ENCODE measurements at places on chromosomes 6 and 20. TPM values are rescaled to one million over a fixed set of nuclear protein-coding genes. Genes with fewer than 3 reads are reported as not detected.

DNA sequence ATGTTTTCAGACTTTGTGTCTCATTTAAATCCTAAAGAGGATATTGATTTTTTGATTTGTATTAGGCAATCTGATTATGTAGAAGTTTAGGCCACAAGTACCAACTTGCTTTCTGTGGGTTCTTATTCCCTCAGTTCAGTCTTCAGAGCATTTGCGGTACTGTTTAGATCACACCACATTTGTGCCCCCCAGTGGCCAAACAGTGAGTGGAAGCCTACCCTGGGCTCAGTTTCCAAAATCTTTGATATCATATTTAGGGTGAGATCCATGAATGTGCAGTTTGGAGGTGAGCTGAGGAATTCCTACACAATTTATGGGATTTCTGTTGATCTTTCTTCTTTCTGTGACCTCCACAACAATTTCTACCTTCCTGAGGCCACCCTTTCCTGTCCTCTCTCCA, 92.3 kb upstream of the FUT9 start:
- peak; percentile 11 for DNase-seq

GRCh38 chr6:140766999-140767398, 1365.7 kb upstream of the GJE1 start:
- no peak for DNase-seq

The CPNE5 gene
- 0.39 TPM for total RNA-seq

The LHFPL5 gene
- total RNA-seq = not detected

The SLC2A10 gene
- total RNA-seq = 28.6 TPM

DNA sequence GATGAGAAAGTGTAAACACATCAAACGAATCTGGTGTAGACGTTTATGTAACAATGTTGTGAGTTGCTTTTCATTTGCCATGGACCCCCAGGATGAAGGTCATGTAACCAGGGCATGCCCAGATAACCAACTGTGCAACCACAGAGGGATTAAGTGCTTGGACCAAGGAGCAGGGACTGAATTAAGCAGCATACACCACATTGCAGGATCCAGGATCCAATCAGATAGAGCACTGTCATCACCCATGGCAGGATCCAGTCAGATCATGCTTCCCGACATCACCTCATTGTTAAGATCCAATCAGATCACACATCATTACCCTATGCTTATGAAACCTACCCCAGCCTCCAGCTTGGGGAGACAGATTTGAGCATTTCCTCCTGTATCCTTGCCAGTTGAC, 74.3 kb upstream of the RCAN2 start:
- no peak for DNase-seq

The OR2H1 gene
- not detected for total RNA-seq

The FAM209B gene
- total RNA-seq = not detected

DNA sequence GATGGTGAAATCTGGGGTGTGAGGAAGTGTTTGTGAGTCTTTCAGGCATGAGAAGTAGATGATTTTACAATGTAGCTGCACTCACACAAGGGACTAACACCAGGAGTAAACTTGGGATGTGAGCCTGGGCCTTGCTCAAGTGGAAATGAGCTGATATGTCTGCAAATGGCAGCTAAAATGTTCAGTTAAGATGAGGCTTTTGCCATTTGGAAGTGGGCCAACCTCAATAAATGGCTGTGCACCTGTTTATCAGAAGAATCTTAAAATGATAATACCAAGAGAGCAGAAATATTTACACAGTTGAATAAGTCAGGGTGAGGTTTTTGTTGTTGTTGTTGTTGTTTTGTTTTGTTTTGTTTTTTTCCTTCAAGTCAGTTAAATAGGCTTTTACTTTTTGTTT, 25.7 kb upstream of the KLHL31 start:
- no peak for DNase-seq

DNA sequence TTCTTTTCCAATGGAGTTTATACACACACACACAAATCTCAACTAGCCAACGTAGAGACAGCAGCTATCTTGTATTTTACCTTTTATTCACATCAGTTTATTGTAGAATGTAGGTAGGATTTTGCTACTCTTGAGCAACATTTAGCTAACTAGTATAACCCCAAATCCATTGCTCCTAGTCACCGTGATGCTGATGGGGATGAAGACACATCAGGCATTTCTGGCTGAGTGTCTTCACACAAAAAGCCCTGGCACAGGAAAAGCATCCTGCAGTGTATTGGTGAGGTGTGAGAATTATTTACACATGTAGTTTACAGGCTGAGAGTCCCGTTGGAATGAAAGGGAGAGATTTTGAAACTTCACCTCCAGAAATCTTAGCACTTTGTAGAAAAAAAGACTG, 65.9 kb upstream of the FBXL4 start:
- no peak for DNase-seq

- no peak for DNase-seq
These were observed 16.7 kb downstream of the ACOT13 start for GRCh38 chr6:24683297-24684296.

The ACOT8 gene
- total RNA-seq = 54.6 TPM

- DNase-seq = no peak
These were observed 31.1 kb downstream of the ARID1B start for GRCh38 chr6:156808287-156808686.

DNA sequence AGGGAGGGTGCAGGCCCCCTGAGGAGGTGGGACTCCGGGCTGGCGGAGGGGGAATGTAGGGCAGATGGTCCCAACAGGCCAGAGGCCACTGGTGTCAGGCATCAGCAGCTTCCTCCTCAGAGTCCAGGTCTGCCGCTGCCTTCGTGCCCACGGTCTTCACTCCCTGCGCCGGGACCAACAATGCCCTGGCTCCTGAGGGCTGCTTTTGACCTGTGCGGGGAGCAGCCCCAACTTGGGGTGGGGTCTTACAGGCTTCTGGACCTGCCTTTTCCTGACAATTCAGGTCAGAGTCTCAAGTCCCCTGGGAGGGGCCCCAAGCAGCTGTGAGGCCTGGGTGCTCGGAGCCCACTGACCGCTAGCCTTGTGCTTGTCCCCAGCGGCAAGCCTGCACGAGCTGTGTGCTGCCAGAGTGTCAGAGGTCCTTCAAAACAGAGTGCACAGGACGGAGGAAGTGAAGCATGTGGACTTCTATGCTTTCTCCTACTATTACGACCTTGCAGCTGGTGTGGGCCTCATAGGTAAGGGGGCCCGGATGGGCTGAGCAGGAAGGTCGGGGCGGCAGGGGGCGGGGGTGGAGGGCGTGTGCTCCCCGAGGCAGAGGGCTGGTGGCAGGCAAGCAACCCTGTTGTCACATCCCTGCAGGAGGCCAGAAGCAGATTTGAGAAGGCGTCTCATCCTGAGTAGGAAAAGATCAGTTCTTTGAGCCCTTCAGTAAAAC, 25.3 kb upstream of the PYGB start:
- no peak for DNase-seq

GRCh38 chr20:9503526-9504245, 10.7 kb upstream of the LAMP5 start:
- peak; percentile 13 for DNase-seq

DNA sequence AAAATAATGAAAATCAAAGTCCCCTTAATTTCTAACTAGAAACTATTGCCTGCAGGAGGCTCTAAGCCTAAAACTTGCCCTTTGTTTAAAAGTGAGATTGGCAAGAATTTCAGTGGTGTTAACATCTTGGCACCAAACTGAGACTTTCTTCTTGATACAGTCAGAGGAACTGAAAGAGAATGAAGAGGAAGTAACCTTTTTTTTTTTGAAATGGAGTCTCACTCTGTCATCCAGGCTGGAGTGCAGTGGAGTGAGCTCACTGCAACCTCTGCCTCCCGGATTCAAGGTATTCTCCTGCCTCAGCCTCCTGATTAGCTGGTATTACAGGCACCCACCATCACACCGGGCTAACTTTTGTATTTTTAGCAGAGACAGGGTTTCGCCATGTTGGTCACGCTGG, 3.6 kb downstream of the DOP1A start:
- no peak for DNase-seq

The MLIP gene
- 383 TPM for total RNA-seq

DNA sequence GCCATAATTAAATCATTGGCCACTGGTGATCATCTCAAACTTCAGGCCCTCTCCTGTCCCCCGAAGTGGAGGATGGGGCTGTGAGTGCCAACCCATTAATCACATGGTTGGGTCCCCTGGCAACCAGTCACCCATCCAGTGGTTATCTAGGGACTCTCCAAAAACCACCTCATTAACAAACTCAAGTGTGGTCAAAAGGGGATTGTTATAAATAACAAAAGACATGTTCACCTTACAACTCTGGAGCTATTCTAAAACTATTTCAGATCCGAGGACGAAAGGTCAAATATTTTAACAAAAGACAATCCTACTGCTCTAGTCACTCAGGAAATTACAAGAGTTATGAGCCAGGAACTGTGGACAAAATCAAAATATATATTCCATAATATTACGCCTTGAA, 95.5 kb upstream of the PRND start:
- DNase-seq = no peak

DNA sequence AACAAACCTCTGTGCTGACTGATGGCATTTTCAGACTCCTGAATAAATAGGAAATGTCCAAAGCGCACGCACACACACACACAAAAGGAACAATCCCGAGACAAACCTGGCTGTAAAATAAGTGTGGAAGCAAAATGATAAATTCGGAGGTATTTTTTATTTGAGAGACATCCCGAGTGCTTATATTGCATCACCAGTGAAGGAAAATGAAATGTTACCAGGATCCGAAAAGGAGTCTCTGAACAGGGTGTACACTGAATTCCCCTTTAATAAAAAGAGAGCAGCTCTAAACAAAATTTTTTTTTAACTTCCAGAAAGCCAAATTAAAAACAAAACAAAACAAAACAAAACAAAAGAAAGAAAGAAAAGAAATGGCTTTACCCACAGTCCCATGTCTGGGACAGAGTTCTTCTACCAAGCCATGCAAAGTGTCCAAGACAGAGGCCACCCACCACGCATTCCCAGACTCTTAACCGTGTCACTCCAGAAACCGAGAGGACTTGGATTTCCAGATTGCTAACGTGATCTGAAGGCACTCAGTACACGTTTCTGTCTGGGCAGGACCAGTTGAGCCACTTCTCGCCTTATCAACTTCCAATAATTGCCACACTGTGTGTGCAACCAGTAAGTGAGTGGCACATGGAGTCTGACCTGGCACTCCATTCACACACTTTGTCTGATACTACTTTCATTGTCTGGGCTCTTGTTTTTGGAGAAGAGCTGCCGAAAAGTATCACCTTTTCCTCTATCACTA, 817 bp downstream of the ME1 start:
- DNase-seq = peak; percentile 6

- no peak for DNase-seq
These were observed 188.5 kb upstream of the SNX9 start for GRCh38 chr6:157634546-157634945.

DNA sequence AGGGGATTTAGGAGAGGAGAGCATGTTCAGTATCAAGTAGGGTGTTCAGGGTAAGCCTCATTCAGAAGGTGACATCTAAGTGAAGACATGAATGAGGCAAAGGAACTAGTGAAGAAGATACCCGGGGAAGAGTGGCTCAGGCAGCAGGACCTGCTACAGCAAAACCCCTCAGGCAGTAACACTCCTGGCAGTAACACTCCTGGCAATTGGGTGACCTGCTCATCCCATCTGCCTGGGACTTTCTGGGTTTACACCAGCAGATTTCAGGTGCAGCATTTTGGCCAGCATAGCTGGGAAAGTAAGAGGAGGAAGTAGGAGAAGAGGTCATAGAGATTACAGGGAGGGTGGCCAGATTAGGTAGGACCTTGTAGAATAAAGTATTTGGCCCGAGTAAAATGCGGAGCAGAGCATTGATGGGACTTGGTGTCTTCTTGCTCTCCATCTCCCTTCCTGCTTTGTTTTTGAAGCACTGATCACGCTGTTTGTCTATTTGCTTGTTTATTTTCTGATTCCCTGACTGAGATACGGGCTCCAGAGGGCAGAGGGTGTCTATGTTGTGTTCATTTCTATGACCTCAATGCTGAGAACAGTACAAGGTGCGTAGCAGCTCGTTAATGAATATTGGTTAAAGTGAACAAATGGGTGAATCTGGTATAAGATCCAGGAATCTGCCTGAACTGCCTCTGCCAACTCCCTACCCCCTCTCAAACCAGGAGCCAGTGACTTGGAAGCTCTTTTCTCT, 88.3 kb downstream of the IYD start:
- DNase-seq = no peak

The MYLK4 gene
- 0.44 TPM for total RNA-seq

- no peak for DNase-seq
These were observed 62.6 kb downstream of the SRC start for GRCh38 chr20:37408302-37409193.

DNA sequence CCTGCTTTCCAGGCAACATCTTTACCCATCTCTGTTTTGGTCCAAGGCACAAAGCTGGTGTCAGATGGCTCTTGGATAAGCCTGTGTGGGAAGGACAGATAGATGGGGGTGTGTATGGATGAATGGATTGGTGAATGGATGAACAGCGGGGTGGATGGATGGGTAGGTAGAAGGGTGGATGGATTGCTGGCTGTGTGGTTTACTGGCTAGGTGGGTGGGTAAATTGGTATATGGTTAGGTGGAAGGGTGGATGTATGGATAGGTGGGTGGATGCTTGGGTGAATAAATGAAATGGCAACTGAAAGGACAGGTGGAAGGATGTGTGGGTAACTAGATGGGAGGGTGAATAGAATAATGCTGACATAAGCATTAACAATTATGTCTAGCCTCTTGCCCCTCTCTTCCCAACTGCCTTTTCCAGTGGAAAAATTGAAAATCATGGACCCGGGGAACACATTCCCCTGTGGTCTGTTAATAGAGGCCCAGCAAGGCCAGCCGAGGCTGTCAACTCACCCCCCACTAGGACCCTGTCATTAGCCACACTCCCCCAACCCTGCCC, 43.8 kb upstream of the RSPO4 start:
- DNase-seq = no peak

DNA sequence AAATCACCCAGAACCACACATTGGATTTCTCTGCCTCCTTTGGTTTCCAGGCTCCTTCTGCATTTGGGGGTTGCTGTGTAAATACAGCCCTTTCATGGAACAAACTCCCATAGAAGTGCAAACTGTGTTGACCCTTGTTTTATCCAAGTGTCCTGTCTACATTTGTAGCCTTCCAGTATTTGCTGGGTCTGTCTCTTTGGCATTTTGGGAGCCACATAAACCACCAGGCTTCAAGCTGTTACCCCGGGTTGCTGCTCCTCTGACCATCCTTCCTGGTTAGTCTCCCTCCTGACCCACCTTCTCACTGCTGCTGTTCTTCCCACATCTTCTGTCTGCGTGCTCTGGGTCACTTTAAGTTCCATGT, 7.6 kb upstream of the MTHFD1L start:
- DNase-seq = no peak

GRCh38 chr20:891058-891705, 25.0 kb downstream of the ANGPT4 start:
- peak; percentile 79 for DNase-seq

GRCh38 chr6:190596-191395, 101.5 kb upstream of the DUSP22 start:
- DNase-seq = no peak

Measured in tibial nerve (tissue), 4 donors.